Left cardiac atrium (tissue), 4 donors: ENCODE measurements at places on chromosomes 2 and 18. TPM values are rescaled to one million over a fixed set of nuclear protein-coding genes. Genes with fewer than 3 reads are reported as not detected.

KCNS3 gene
- total RNA-seq, result 2.8 TPM

RESP18 gene
- not detected for total RNA-seq

TPO gene
- 8.4 TPM for total RNA-seq

TBR1 gene
- not detected for total RNA-seq

- no peak for DNase-seq
Observed at GRCh38 chr2:231691251-231691772, 17.0 kb upstream of the PTMA start.

- DNase-seq, result no peak
Observed at GRCh38 chr2:66301767-66302140, 133.2 kb upstream of the MEIS1 start.

DNA sequence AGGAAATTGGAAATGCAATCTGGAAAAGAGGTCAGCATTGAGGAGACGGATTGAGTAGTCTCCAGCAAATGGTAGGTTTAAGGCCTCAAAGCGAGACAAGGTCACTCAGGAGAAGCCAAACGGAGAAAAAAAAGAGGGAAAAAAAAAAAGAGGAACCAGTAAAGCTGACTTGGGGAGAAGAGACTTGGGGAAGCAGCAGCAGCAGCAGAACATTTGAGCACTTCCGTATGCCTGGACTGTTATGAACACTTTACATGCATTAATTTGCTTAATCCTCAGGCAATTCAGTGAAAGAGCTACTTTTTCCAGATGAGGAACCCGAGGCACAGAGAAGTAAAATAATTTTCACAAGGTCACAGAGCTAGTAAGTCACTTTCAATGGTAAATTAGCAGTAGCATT lies 81.3 kb downstream of the OSBPL6 start:
- no peak for DNase-seq

DNA sequence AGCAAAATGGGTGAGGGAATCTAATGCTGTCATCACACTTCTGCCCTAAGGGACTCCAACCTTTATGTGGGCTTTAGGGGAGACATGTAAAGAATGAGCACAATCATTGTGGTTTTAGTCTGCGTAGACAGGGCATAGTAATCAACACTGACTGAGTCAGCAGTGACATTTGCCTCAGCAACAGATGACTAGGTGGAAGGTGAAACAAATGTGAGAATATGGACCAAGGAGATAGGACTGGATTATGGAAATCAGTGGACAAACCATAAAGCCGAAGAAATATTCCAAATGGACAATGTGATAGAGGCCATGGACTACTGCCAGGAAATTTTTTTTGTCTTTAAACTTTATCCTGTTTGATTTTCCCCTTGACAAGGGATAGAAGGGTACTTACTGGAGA lies 83.9 kb downstream of the PDK1 start:
- no peak for DNase-seq

DNA sequence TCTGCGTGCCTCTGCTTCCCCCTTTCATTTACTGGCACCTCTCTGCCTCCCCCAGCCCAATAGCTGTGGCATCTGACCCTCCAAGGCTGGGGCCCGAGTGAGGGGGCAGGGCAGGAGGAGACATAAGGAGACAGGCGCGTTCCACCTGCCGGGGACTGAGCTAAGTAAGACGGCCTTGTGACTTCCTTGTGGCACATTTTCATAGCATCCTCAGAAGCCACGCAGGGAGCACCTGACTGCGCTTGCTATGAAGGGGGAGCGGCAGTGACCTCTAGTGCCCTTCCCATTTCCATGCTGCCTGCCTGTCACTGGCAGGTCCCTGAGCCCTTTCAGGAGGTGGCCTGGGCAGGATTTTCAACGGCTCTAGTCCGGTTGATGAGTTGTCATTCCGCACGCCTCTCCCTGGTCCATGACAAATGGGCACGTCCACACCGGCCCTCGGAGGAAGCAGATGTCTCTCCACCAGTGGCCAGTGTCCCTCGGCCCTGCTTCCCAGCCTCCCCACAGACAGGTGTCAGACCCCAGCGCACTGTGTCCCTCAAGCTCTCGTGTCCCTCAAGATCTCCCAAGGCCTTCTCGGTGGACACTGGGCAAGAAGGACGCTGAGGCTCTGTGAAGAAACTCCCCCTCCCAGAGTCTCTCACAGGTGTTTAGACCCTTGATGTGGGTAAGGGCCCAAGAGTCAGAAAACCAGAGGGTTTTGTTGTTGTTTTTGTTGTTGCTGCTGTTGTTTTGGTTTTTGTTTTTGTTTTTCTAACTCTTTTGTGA lies 42.7 kb downstream of the CYP26B1 start:
- no peak for DNase-seq

GRCh38 chr2:10257500-10258147 lies 45.1 kb upstream of the HPCAL1 start:
- peak; percentile 4 for DNase-seq

- DNase-seq, result no peak
Observed at GRCh38 chr2:122263746-122264145, 508.3 kb downstream of the TSN start.

GRCh38 chr2:59761966-59762365 lies 791.5 kb downstream of the BCL11A start:
- no peak for DNase-seq

GRCh38 chr2:131580187-131580586 lies 52.5 kb downstream of the CCDC74A start:
- DNase-seq, result no peak
